ENCODE measurements at places on chromosomes 13 and 19.

GRCh38 chr19:48861313-48861712 lies 7.1 kb downstream of the PLEKHA4 start:
- no peak for DNase-seq

GRCh38 chr13:24541127-24541475 lies 28.5 kb upstream of the PARP4 start:
- DNase-seq: no peak

- no peak for DNase-seq
These were observed 58.8 kb upstream of the UBL3 start for GRCh38 chr13:29909081-29909730.

- no peak for DNase-seq
These were observed 3.2 kb downstream of the SERPINE3 start for GRCh38 chr13:51342706-51343105.

- DNase-seq: peak; percentile 91
These were observed 1.8 kb upstream of the SPRY2 start for GRCh38 chr13:80342471-80343371.

- no peak for DNase-seq
These were observed 62.8 kb upstream of the CEACAM8 start for GRCh38 chr19:42657556-42657955.

DNA sequence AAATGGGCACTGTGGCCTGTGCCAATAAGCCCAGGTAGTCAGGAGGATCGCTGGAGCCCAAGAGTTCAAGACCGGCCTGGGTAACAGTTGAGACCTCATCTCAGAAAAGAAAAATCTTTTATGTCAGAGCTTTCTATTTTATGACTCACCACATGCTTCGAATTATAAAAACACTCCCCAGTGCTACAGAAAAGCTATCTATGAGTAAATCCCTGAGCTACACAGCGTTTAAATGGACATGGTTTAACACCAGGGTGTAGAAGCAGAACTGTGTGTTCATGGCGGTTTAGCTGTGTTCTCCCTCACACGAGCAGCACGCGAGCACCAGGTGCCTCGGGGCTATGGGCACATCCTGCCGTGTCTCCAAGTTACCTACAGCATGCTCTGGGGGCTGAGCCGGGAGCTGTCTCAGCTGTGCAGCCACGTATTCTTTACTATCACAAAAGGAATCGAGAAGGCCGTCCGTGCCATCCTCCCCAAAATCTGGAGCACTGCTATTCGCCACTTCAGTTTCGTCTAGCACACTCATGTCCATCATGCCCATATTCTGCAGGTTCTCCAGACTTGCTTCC lies 6.7 kb downstream of the SAFB2 start:
- DNase-seq: no peak

GRCh38 chr13:46288570-46289259 lies 77.0 kb downstream of the LRRC63 start:
- peak; percentile 49 for DNase-seq
